ENCODE measurements at places on chromosomes 4 and X. TPM values are rescaled to one million over a fixed set of nuclear protein-coding genes. Genes with fewer than 3 reads are reported as not detected.

The HAUS3 gene
- 5.6 TPM for total RNA-seq

DNA sequence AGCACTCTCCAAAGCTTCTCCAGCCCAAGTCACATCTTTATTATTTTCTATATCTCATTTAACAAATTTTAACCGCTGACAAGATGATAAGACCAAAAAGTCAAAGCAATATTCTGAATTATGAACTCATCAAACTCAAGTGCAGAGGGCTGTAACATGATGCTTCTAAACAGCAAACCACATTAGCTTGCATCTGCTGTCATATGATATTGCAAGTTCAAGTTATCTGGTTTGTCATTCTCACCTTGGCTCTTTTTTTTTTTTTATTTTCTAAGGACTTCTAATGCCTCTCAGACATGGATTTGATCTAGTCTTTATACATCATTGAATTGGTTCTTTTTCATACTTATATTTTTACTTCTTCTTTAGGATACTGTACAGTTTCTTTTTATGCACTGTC lies 93.4 kb downstream of the SLC10A7 start:
- H3K36me3 ChIP-seq = no peaks in the 10 kb centered on the region
- no peak for DNase-seq
- no peaks in the 10 kb centered on the region for H3K4me1 ChIP-seq
- no peak overlapping the region for H3K27ac ChIP-seq
- no peaks in the 10 kb centered on the region for H3K27me3 ChIP-seq
- no peak overlapping the region for H3K4me3 ChIP-seq

DNA sequence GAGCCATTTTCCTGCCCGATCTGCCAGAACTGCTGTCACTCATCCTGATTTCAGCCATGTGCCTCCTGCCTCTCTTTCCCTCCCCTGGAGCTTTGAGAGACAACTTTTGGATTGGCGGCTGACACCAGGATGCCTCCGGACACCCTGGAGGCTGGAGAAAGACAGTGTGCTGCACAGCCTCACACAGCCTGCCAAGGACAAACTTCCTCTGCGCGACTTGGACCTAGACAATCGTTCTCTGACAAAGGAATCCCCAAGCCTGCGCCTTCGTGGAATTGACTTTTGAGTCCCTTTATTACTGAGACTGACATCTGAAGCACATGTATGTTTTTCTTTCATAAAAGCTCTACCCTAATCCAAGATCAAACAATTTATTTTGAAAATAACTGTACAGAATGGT lies 10.8 kb upstream of the LDB2 start:
- no peaks in the 10 kb centered on the region for H3K27me3 ChIP-seq
- no peak overlapping the region for H3K4me3 ChIP-seq
- H3K4me1 ChIP-seq = no peaks in the 10 kb centered on the region
- DNase-seq = no peak

DNA sequence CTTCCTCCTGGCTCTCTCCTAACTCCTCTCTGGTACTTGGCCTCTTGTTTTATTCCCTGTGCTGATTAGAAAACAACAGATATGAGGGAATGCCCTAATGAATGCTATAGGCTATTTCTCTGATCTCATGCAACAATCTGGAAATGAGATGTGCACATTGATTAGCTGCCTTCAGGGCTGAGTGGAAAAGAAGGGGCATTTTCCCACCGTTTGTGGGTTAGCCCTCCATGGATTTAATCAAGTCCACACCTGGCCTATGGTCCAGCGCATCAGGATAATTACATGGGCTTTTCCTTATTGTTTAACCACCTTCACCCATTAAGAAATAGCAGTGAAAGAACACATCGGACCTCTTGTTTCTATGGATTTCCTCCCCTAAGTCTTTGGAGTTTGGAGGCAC lies 70.0 kb downstream of the CAPN6 start:
- no peaks in the 10 kb centered on the region for H3K36me3 ChIP-seq
- H3K27me3 ChIP-seq = no peaks in the 10 kb centered on the region
- H3K4me1 ChIP-seq = no peaks in the 10 kb centered on the region
- H3K27ac ChIP-seq = no peak overlapping the region

The HAND2 gene
- total RNA-seq = under 0.01 TPM

GRCh38 chrX:23644744-23645143 lies 22.5 kb upstream of the PRDX4 start:
- H3K4me3 ChIP-seq = no peak overlapping the region
- no peaks in the 10 kb centered on the region for H3K36me3 ChIP-seq
- no peaks in the 10 kb centered on the region for H3K4me1 ChIP-seq
- no peak for DNase-seq
- no peak overlapping the region for H3K27ac ChIP-seq

- H3K36me3 ChIP-seq = no peaks in the 10 kb centered on the region
- no peaks in the 10 kb centered on the region for H3K27me3 ChIP-seq
- no peak for DNase-seq
- no peaks in the 10 kb centered on the region for H3K4me1 ChIP-seq
- H3K4me3 ChIP-seq = no peak overlapping the region
- H3K27ac ChIP-seq = no peak overlapping the region
Observed at GRCh38 chr4:46839128-46839527, 69.9 kb downstream of the COX7B2 start.

DNA sequence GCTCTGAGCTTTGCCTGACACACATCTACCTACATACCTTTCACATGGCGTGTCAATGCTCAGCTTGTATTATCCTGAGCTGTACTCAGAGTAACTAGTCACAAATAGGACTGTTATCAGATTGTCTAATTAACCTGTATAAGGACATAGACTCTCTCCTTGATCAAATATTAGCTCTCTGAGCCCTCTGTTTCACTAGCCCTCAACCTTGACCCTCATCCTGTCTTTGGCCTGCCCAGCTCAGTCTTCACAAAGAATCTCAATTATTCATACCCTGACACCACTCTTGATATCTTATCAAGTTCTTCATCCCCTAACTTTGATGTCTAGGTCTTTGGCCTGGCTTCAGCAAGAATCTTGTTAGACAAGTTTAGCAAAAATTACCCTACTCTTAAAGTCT lies 320.7 kb upstream of the PCDH7 start:
- H3K27ac ChIP-seq = no peak overlapping the region
- H3K27me3 ChIP-seq = no peaks in the 10 kb centered on the region
- H3K4me1 ChIP-seq = no peaks in the 10 kb centered on the region
- H3K4me3 ChIP-seq = no peak overlapping the region
- no peak for DNase-seq
- H3K36me3 ChIP-seq = no peaks in the 10 kb centered on the region

The GLUD2 gene
- 1.8 TPM for total RNA-seq

DNA sequence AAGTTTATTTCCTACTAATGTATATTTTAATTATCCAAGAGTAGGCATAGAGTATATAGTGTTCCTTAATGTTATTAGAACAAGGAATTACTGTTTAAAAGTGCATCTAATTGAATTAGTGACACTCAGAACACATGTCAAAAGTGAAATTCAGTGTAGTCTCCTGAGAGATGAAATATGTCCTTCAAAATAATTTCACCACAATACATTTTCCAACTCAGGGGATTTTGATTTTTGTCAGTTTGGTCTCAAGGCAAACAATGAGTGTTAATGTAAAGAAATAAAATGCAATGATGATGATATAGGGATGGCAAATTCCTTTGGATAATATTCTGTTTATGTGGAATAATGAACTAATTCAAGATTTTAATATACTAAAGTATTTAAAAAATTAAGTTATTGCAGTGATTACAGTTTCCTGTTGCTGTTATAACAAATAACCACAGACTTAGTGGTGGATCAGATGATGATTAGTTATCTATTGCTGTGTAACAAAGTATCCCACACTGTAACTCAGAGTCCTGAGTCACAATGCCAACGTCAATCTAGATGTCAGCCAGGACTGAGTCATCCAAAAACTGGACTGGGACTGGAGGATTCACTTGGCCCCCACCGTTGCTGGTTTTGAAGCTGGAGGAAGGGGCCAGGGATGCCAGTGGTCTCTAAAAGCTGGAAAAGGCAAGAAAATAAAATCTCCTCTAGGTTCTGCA lies 148.0 kb upstream of the SLC7A11 start:
- no peak overlapping the region for H3K4me3 ChIP-seq
- no peak overlapping the region for H3K27ac ChIP-seq
- no peaks in the 10 kb centered on the region for H3K4me1 ChIP-seq
- H3K27me3 ChIP-seq = no peaks in the 10 kb centered on the region
- H3K36me3 ChIP-seq = no peaks in the 10 kb centered on the region

The VEGFD gene
- total RNA-seq = 2.0 TPM

DNA sequence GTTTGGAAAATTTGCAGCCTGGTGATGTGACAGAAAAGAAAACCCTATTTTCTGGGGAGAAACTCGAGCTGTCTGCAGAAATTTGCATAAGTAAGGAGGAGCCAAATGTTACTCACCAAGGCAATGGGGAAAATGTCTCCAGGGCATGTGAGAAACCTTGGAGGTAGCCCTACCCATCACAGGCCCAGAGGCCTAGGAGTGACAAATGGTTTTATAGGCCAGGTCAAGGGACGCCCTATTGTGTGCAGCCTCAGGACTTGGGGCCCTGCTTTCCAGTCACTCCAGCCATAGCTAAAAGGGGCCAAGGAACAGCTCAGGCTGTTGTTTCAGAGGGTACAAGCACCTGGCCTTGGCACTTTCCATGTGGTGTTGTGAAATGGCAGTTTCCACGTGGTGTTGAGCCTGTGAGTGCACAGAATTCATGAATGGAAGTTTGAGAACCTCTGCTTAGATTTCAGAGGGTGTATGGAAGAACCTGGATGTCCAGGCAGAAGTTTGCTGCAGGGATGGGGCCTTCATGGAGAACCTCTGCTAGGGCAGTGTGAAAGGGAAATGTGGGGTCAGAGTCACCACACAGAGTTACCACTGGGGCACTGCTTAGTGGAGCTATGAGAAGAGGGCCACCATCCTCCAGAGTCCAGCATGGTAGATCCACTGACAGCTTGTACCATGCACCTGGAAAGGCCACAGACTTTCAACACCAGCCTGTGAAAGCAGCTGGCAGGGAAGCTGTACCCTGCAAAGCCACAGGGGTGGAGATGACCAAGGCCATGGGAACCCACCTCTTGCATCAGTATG lies 637.6 kb upstream of the EPHA5 start:
- H3K4me3 ChIP-seq = no peak overlapping the region
- no peak for DNase-seq
- H3K27ac ChIP-seq = no peak overlapping the region
- no peaks in the 10 kb centered on the region for H3K36me3 ChIP-seq
- no peaks in the 10 kb centered on the region for H3K27me3 ChIP-seq

- H3K4me3 ChIP-seq = no peak overlapping the region
- no peak for DNase-seq
- H3K4me1 ChIP-seq = no peaks in the 10 kb centered on the region
- H3K27ac ChIP-seq = no peak overlapping the region
Observed at GRCh38 chr4:79273915-79274314, 51.9 kb downstream of the NAA11 start.

GRCh38 chrX:123298026-123298425 lies 113.9 kb downstream of the GRIA3 start:
- no peaks in the 10 kb centered on the region for H3K4me1 ChIP-seq
- H3K27ac ChIP-seq = no peak overlapping the region
- H3K27me3 ChIP-seq = no peaks in the 10 kb centered on the region
- no peak for DNase-seq

- no peak for DNase-seq
- H3K4me1 ChIP-seq = no peaks in the 10 kb centered on the region
- H3K27ac ChIP-seq = no peak overlapping the region
- no peak overlapping the region for H3K4me3 ChIP-seq
- no peaks in the 10 kb centered on the region for H3K36me3 ChIP-seq
Observed at GRCh38 chrX:1871887-1872286, 257.0 kb downstream of the ASMT start.

- no peaks in the 10 kb centered on the region for H3K27me3 ChIP-seq
- H3K4me1 ChIP-seq = no peaks in the 10 kb centered on the region
- no peak for DNase-seq
- no peaks in the 10 kb centered on the region for H3K36me3 ChIP-seq
Observed at GRCh38 chr4:102319594-102319993, 25.7 kb downstream of the SLC39A8 start.

The TRIML2 gene
- total RNA-seq = 0.26 TPM

The PAGE2 gene
- total RNA-seq = not detected

DNA sequence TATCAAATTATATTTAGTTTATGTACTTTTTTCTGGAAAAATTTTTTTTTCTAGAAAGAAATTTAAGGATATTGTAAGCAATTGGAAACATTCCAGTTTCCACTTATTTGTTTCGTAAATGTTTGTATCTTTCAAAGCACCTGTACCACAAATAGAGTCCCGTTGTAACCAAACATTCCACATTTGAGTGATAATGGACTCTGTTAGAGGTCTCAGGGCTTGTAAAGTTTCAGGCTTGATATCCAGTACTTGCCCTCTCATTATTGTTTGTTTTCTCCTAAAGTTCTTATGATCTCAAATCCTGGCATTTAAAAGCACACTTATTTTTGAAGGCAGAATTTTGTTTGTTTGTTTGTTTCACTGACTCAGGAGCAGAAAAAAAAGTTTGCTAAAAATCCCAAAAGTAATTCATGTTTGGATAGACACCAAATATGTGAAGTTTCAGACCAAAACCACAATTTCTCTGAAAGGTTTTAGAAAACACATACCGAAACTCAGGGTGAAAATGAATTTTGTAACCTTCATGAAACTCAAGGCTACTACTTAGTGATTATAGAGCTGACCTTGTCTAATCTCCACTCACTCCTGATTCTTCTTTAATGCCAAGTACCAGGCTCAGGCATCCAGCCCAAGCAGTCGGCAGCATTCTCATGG lies 5.7 kb upstream of the TMEM192 start:
- H3K36me3 ChIP-seq = no peaks in the 10 kb centered on the region
- no peak for DNase-seq
- H3K27ac ChIP-seq = no peak overlapping the region
- H3K4me3 ChIP-seq = no peak overlapping the region

- H3K27me3 ChIP-seq = no peaks in the 10 kb centered on the region
- no peak overlapping the region for H3K27ac ChIP-seq
- DNase-seq = peak; percentile 21
- H3K36me3 ChIP-seq = no peaks in the 10 kb centered on the region
Observed at GRCh38 chr4:110900213-110900769, 277.4 kb upstream of the PITX2 start.

DNA sequence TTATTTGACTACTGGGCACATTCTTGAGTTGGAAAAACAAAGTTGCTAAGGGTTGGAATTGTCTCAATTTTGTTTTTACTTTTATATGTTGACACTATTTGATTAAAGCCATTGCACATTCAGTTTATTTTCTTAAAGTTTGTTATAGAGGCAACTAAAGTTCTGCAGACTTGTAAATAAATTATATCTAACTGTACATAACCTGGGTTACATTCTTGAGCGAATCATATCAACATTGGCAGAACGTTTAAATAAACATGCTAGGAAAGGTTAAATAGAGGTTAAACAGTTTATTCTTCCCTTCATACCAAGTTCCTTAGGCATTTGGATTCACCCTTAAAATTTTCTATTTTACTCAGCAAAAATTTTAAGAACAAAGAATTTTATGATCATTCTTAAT lies 74.5 kb downstream of the UCHL1 start:
- H3K27me3 ChIP-seq = no peaks in the 10 kb centered on the region
- peak; percentile 53 for DNase-seq
- H3K27ac ChIP-seq = no peak overlapping the region
- H3K4me3 ChIP-seq = no peak overlapping the region
- H3K4me1 ChIP-seq = no peaks in the 10 kb centered on the region
- H3K36me3 ChIP-seq = no peaks in the 10 kb centered on the region

GRCh38 chr4:68272860-68273259 lies 27.4 kb upstream of the TMPRSS11B start:
- no peaks in the 10 kb centered on the region for H3K4me1 ChIP-seq
- no peak overlapping the region for H3K27ac ChIP-seq
- DNase-seq = no peak
- no peak overlapping the region for H3K4me3 ChIP-seq

Data from fibroblast of lung (primary cell).